ENCODE measurements at places on chromosomes 7 and 10. TPM values are rescaled to one million over a fixed set of nuclear protein-coding genes. Genes with fewer than 3 reads are reported as not detected.

DNA sequence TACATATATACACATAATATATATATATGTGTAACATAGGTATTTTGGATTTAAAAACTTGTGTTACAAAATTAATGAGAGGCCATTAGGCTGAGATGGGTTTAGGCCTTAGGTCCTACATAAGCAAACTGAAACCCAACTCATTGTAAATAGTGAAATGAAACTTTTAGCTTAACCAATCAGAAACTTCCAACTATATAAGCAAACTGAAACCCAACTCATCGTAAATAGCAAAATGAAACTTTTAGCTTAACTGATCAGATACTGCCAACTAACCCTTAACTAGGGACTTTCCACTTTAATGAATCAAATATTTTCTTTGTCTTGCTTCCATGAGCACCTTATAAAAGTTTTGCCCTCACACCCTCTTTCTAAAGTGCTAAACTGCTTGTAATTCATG lies 17.3 kb upstream of the SAMD9L start:
- no peak for DNase-seq
- no peaks in the 10 kb centered on the region for H3K27me3 ChIP-seq
- no peak overlapping the region for H3K27ac ChIP-seq
- no peak overlapping the region for H3K4me3 ChIP-seq

OPTN gene
- 51.3 TPM for total RNA-seq

- no peaks in the 10 kb centered on the region for H3K4me1 ChIP-seq
- no peaks in the 10 kb centered on the region for H3K36me3 ChIP-seq
- H3K4me3 ChIP-seq: no peak overlapping the region
These were observed 25.8 kb downstream of the BRAF start for GRCh38 chr7:140898786-140899536.

DPP6 gene
- total RNA-seq: 0.29 TPM

GRCh38 chr10:32005050-32005449 lies 51.2 kb downstream of the KIF5B start:
- no peak overlapping the region for H3K27ac ChIP-seq
- no peaks in the 10 kb centered on the region for H3K4me1 ChIP-seq
- DNase-seq: peak; percentile 6
- H3K27me3 ChIP-seq: no peaks in the 10 kb centered on the region
- no peak overlapping the region for H3K4me3 ChIP-seq

GRCh38 chr7:17105701-17106100 lies 192.8 kb upstream of the AHR start:
- H3K27ac ChIP-seq: no peak overlapping the region
- H3K36me3 ChIP-seq: no peaks in the 10 kb centered on the region
- H3K4me1 ChIP-seq: no peaks in the 10 kb centered on the region
- no peak overlapping the region for H3K4me3 ChIP-seq
- DNase-seq: no peak

DNA sequence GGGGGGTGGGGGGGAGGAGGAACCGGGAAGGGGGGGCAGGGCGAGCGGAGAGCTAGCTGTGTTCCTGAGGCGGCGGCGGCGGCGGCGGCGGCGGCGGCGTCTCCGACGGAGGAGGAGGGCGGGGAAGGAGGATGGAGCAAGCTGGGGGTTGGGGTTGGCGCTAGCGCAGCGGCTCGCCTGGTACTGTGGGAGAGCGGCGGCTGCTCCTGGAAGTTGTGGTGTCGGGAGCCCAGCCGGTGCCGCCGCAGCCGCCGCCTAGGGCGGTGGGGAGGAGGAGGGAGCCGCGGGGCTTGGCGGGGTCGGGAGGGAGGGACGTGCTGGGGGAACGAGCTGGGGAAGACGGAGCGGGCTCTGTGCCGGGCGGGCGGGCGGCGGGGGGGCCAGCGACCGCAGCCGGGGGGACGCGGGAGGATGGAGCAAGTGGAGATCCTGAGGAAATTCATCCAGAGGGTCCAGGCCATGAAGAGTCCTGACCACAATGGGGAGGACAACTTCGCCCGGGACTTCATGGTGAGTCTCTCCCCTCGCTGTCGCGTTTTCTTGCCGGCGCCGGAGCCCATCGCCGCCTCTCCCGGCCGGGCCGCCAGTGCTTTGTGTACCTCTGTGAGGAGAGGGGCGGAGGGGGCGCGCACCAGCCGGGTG lies at the start of gene PTPN12:
TSS of gene PTPN12 (plus strand) at position 160 of the 642 bp plus-strand sequence. CDS start at position 412, 252 bp downstream.
- H3K27me3 ChIP-seq: no peaks in the 10 kb centered on the region
- DNase-seq: peak; percentile 88
- H3K4me1 ChIP-seq: peaks cover 21% of the 10 kb centered on the region
- H3K36me3 ChIP-seq: no peaks in the 10 kb centered on the region

GRCh38 chr7:74619235-74619860 lies 38.2 kb upstream of the GTF2I start:
- no peaks in the 10 kb centered on the region for H3K36me3 ChIP-seq
- no peak for DNase-seq
- H3K4me1 ChIP-seq: peaks cover 15% of the 10 kb centered on the region
- no peak overlapping the region for H3K4me3 ChIP-seq
- no peaks in the 10 kb centered on the region for H3K27me3 ChIP-seq
- no peak overlapping the region for H3K27ac ChIP-seq

- no peaks in the 10 kb centered on the region for H3K4me1 ChIP-seq
- H3K36me3 ChIP-seq: no peaks in the 10 kb centered on the region
- H3K27me3 ChIP-seq: no peaks in the 10 kb centered on the region
- H3K4me3 ChIP-seq: no peak overlapping the region
- H3K27ac ChIP-seq: no peak overlapping the region
These were observed 232.4 kb downstream of the VTI1A start for GRCh38 chr10:112679392-112679791.
